ENCODE measurements at places on chromosomes 7 and 10.

- DNase-seq: peak; percentile 57
Observed at GRCh38 chr7:134941185-134941900, 45.0 kb upstream of the AGBL3 start.

GRCh38 chr10:5576780-5577624 lies 52.2 kb downstream of the CALML3 start:
- no peak for DNase-seq

DNA sequence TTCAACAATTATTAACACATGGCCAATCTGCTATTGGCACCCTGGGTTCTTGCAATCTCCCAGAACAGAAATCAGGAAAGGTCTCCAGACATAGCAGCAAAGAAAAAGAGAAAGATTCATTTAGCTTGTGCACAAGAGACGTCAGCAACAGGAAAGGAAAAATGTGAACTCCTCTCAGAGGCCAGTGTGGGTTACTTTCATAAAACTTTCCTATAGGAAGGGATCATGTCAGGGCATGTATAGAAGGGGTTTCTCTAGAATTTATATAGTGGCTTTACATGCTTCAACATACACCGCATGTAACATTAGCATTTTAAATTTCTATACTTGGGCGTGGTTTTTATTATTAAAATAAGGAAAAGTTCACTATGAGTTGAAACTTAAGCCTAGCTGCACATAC lies 725.1 kb downstream of the SORCS1 start:
- DNase-seq: no peak

- DNase-seq: no peak
Observed at GRCh38 chr10:90966146-90966545, 45.3 kb upstream of the ANKRD1 start.

DNA sequence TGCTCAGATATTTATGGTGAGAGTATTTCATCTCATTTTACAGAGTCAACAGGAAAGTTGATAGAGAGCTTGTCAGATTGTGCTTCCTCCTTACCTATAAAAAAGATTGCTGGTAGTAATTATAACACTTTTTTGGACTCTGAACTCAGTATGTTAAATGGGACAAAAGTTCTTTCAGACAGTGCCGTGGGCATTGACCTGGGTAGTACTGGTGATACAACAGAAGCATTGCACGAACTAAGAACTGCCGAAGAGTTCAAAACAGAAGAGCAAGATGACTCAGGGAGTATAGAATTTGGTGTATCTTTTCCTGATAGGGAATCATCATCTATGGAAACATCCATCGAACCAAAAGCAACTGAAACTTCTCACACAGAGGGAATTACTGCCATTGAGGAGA lies 58.6 kb downstream of the LOXL4 start:
- DNase-seq: no peak

DNA sequence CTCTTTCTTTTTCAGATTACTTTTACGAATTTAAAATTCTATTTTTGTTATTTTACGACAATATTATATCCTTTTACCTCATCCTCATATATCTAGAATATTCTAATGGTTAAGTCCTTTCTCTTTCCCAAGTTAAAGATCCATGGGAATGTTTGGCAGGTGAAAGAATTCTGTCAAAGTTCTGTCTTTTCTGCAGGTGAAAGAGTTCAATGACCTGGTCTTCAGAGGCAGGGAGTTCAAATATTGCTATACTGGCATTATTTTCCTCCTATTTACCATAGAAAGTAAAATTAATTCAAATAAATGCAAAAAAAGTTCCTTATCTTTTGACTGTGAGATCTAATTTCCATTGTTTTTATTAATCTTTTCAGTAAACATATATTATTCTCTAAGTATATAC lies 194.3 kb downstream of the ARL4A start:
- no peak for DNase-seq

DNA sequence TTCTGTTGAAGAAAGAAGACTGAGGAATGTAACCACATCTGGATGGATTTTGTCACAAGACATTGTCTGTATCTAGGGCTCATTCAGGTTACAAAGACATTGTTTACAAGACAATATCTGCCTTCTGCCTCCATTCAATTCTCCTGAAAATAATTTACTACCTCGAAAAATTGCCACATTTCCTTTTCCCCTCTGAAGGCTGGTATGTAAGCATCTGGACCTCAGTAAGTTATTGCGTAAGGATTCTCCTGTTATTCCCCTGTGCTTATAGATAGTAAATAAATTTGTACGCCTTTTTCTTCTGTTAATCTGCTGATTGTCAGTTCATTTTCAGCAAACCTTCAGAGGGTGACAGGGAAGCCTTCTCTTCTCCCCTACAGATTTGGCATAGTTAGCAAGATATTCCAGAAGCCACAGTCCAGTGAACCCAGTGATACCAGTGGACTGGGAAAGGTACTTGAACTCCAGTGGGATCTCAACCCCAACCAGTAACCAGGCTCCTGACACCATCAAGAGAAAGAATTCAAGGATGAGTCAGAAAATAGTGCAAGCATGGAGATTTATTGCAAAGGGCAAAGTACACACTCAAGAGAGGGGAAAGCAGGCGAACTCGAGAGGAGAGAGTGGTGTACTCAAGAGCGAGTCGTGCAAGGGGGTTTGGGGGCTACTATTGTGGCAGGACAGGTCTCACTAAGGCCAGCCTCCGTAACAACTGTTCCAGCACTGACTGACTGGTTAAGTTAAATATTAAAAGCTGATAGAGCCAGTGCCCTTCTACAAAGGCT lies 706.9 kb upstream of the GHITM start:
- DNase-seq: no peak

GRCh38 chr10:100158044-100158805 lies 27.6 kb downstream of the ERLIN1 start:
- no peak for DNase-seq
